ENCODE measurements at places on chromosomes 2 and 18.

DNA sequence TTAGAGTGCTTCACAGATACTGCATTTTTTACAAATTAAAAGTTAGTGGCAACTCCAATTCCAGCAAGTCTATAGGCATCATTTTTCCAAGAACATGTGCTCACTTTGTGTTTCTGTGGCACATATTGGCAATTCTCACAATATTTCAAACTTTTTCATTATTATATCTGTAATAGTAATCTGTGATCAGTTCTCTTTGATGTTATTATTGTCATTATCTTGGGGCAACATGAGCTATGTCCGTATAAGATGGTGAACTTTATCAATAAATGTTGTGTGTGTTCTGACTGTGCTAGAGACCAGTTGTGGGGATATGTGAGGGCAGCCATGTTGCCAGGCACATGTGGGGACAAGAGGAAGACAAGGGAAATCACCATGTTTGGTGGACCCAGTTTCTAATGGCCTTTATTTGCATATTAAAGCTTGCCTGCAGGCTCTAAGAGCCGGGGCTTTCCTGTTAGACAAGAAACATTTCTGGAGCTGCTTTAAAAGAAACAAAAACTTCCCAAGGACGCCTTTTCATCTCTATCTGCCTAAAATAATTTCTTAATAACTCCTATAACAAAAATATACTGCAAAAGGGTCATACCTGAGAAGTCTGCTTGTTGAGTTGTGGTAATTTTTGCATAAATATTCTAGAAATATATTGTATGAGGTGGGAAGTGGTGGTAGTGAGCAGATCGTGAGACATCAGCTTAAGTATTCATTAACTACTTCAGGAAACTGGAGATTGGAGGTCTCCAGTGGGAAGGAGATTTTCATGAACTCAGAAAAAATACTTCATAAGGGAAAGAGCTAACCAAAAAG, 37.2 kb downstream of the KYNU start:
- DNase-seq: no peak

GRCh38 chr2:166135152-166135848, 7.5 kb upstream of the SCN1A start:
- DNase-seq: no peak

DNA sequence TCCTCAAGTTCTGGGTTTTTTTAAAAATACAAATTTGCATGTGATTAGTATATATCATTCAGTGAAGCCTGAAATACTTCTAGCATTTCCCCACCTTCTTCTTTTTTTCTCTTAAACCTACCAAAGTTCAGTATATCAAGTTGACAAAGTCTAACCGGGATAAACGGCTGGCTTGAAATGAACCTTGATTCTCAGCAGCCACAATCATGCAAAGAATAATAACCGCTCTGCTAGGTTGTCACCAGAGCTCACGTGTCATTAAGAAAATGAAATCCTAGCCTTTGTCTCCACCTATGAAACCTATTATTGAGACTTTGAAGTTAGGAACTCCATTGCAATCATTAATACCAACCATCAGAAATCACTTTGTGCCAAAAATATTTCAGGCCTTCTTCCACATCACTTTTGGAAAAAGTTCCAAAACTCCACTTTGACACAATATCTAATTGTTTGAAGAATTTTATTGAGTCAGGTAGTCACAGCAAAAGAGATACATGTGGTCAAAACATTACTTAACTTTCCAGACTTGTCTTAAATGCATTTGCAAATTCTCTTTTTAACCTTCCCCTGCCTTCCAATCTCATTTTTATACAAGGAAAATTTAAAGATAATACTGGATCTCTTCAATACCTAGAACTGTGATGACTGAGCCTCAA, 285.6 kb upstream of the ACVR2A start:
- no peak for DNase-seq

GRCh38 chr2:105325389-105325963, 4.1 kb downstream of the TGFBRAP1 start:
- peak; percentile 75 for DNase-seq

GRCh38 chr2:129793431-129793902, 186.0 kb upstream of the RAB6C start:
- no peak for DNase-seq

DNA sequence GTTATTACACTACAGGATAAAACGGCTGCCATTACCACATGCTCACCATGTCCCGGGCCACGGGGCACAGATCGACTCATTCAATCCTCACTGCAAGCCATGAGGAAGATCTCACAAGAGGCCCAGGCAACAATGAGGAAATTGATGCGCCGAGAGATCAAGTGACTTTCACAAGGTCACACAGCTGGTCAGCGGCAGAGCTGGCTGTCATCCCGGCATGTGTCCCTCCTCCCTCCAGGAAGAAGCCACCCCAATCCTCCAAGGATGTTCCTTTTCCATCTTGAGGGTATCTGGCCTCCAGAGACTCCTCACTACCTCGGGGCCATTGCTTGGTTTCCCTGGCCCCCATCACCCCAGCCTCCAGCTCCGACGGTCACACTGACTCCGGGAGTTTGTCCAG, 65.3 kb upstream of the GLI2 start:
- DNase-seq: no peak

DNA sequence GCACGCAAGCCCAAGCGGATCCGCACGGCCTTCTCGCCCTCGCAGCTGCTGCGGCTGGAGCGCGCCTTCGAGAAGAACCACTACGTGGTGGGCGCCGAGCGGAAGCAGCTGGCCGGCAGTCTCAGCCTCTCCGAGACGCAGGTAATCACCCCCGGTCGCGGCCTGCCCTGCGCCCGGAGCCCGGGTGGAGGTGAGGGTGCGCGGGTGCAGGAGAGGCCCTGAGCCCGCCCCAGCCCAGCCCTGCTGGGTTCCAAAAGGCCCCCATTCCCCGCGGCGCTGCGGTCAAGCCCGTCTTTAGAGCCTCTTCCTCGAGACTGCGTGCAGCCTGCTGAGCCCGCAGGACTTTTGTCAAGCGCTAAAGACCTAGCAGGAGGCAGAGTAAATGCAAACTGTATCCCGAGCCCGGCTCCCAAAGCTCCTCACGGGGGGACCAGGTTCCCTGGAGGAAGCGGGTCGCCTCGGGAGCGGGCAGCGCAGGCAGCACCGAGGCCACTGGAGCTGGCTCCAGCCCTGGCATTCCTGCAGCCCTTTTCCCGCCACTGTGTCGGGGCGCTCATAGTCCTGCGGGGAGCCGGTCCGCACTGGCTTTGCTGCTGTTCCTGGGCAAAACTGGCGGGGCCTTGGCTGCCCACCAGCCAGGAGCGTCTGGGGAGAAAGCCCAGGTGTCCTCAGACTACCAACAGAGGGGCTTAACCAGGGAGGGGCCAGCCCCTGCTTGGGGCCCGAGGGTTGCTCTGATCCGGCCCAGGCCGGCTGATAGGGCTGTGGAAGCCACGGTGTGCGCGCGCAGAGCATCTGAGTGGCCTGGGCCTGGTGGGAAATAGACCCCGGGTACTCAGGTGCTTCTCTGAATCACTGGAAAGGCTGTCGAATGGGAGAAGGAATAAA, 7.3 kb downstream of the EMX1 start:
- no peak for DNase-seq

DNA sequence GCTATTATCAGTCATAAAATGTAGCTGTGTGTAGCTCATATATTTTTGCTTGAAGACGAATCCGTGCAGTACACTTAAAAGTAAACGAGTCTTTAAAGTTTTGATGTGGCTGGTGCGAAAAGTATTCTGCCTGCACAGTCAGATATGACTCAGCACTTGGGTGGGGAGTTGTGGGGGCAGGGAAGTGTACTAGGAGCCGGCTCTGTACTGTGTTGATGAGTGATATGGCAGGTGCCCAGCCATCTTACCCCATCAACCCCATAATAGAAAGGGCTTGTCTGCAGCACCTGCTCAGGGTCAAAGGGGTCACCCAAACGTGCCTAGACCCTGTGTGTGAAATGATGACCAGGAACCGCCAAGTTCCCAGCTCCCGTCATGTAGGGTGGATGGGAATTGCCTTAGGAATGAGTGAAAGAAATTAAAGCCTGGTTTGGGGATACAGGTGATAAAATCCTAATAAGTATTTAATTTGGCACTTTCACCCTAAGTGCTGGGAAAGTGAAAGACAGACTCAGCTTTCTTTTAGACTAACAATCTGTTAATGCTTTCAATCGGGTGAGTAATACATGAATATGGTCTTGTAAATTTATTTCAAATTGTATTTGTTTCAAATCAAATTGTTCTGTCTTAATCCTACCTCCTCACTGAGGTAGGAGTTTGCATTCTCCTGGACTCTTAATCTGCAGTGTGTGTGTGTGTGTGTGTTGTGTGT, 48.0 kb downstream of the BCL2L11 start:
- DNase-seq: peak; percentile 81

GRCh38 chr2:238467792-238468191, 41.1 kb downstream of the ASB1 start:
- DNase-seq: peak; percentile 21

GRCh38 chr2:216315802-216316603, 56.3 kb downstream of the MARCHF4 start:
- peak; percentile 78 for DNase-seq

DNA sequence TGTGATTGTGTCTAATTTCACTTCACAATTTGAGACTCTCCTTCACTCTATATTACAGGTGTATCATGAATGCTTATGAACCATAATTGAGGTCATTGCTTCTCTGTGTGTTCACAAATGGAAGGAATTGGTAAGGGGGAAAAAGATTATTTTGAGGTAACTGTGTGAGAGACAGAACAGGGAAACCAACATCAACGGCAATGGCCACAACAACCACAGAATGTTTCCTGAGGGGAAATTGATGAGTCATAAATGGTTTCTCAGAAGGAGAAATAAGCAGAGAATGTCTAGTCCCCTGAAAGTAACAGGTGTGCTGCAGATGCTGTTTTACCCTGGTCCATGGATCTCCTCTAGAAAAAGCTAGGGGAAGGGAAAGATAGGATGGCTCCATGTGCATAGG, 361.2 kb upstream of the GALNT5 start:
- DNase-seq: peak; percentile 47

DNA sequence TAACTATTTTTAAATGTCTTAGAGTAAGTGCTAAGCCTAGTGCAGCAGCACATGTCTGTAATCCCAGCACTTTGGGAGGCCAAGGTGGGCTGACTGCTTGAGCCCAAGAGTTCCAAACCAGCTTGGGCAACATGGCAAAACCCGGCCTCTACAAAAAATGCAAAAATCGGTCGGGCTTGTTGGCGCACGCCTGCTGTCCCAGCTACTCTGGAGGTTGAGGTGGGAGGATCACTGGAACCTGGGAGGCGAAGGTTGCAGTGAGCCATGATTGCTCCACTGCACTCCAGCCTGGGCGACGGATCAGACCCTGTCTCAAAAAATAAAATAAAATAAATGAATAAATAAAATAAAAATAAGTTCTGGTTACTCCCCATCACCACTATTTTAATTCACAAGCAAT, 783.4 kb downstream of the ERBB4 start:
- DNase-seq: no peak

DNA sequence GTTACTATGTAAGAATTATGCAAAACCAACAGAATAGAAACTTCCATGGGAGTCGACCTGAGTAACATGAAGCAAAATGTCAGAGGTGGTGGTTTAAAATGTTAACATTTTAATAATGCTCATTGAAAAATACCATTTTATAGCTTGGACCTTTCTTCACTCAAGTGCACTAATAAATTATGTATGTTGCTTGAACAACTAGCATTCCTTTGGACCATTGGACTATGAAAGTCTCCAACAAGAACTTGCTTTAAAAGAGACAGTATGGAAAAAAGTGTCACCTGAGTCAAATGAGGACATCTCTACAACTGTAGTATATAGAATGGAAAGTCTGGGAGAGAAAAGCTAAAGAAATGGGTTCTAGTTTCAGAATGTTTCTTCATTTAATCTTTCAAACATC, 51.9 kb downstream of the GLS start:
- no peak for DNase-seq

- DNase-seq: no peak
Observed at GRCh38 chr2:133835821-133836619, 267.8 kb upstream of the NCKAP5 start.

GRCh38 chr2:32289165-32289999, 11.7 kb downstream of the YIPF4 start:
- DNase-seq: peak; percentile 66

DNA sequence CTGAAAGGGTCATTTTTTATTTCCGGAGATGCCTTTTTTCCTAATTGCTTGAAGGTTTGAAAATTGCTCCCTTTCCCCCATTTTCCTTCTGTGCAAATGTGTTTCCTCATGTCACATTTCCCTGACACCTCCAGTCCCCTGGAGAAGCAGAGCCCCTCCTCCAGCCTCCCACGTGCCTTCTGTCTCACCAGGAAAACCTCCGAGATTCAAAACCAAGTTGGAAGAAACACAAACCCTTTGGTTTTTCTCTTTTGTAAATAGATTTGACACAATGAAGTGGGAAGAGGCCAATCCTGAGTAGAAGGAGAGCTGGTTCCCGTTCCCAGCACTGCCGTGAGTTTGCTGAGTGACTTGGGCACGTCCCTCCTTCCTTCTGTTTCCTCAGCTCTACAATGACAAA, 125.4 kb upstream of the MYCN start:
- no peak for DNase-seq

DNA sequence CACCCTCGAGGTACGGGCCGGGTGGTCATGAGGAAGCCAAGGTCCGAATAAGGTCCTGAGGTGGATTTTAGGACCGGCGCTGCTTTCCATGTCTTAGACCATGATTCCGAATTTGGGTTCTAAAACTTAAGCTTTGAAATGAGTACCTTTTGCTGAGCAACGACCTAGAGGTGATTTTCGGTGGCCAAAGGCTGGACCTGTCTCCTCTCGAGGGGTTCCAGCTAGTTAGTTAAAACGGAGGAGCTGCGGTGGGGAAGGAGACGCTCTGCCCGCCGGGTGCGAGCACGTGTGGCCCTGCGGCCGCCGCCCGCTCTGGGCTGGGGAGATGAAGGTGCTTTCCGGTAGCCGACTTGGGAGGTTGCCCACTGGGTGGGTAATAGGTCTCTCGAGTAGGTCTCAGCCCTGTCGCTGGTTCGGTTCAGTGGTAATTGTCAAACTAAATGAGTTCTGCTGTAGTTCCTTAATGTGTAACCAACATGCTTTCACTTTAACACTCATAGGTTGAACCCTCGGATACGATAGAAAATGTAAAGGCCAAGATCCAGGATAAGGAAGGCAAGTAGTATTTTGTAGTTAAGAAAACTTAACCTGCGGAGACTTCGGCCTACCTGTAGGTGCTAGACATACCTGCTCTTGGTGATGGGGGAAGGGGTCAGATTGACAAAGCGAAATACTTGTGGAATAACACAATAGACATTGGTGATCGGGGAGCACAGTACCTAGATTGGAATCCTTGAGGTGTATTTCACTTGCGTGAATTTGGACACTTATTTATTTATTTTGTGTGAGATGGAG, 572 bp downstream of the RPS27A start:
- peak; percentile 21 for DNase-seq

Data from fibroblast of skin of right biceps (primary cell).